ENCODE measurements at places on chromosomes 2 and 18. TPM values are rescaled to one million over a fixed set of nuclear protein-coding genes. Genes with fewer than 3 reads are reported as not detected.
A peak's percentile ranks its signal among the peaks of the same experiment; 100 is the strongest.

DNA sequence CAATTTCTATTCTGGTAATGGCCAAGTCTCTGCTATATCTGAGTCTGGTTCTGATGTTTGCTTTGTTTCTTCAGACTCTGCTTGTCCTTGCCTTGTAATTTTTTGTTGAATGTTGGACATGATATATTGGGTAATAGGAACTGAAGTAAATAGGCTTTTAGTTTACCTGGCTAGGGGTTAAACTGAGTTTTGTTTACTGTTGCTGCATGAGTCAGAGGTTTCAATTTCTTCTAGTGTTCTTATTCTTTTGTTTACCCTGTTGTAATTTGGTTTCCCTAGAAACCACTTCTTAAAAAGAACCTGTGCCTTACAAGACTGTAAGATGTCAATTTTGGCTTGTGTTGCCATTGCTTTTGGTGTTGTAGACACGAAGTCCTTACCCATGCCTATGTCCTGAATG is 285.0 kb upstream of the KCNH7 start:
- H3K27ac ChIP-seq = no peak overlapping the region
- H3K36me3 ChIP-seq = no peaks in the 10 kb centered on the region
- DNase-seq = no peak

DNA sequence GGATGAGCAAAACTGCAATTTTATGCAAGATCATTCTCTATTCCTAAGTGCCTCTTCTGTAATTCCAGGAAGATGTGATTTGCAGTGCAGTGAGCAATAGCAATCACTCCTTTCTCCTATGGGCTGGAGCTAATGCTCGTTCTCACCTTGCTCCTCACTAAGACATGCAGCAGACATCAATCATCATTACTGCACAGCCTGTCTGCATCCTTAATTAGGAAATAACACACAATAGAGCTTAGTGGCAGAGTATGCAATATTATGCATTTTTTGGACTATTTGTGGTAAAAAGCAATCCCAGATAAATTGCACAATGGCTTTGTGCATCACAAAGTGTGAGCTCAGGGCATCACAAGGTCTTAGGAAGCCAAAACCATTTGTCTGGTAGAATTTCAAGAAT is 32.6 kb upstream of the RAPH1 start:
- DNase-seq = no peak
- no peak overlapping the region for H3K4me3 ChIP-seq
- no peaks in the 10 kb centered on the region for H3K27me3 ChIP-seq
- no peaks in the 10 kb centered on the region for H3K36me3 ChIP-seq
- H3K27ac ChIP-seq = no peak overlapping the region

RAB6C gene
- polyA plus RNA-seq = not detected

RAB31 gene
- 1.4 TPM for polyA plus RNA-seq

DNA sequence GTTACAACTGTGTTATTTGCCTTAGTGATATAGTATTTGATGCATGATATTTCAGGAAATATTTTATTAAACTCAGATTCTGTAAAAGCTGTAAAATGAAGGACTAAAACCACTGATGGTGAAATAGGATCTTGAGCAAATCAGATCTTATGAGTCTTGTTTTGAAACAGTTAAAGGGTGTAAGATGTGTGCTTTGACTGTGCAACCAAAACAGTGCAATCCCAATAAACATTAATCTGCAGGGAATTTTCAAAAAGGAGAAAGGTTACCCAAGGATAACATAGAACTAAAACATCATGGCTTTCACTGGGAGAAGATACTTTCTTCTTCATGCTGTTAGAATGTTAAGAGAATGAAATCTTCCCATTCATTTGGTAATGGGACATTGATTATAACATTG is 378.7 kb downstream of the PARD3B start:
- no peaks in the 10 kb centered on the region for H3K27me3 ChIP-seq
- no peaks in the 10 kb centered on the region for H3K4me1 ChIP-seq
- no peaks in the 10 kb centered on the region for H3K36me3 ChIP-seq
- no peak for DNase-seq
- H3K27ac ChIP-seq = no peak overlapping the region

DNA sequence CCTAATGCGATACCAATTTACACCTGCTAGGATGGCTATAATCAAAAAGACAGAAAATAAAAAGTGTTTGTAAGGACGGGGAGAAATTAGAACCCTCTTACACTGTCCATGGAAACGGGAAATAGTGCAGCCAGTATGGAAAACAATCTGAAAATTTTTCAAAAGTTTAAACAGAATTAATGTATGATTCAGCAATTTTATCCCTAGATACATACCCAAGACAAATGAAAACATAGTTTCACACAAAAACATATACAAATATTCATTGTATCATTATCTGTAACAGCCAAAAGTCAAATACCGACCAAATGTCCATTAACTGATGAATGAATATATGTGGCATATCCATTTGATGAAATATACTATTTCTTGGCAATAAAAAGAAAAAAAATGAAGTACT is 313.5 kb upstream of the GYPC start:
- no peaks in the 10 kb centered on the region for H3K36me3 ChIP-seq
- DNase-seq = no peak
- H3K4me1 ChIP-seq = no peaks in the 10 kb centered on the region
- peaks cover 3% of the 10 kb centered on the region for H3K27me3 ChIP-seq
- no peak overlapping the region for H3K27ac ChIP-seq

DNA sequence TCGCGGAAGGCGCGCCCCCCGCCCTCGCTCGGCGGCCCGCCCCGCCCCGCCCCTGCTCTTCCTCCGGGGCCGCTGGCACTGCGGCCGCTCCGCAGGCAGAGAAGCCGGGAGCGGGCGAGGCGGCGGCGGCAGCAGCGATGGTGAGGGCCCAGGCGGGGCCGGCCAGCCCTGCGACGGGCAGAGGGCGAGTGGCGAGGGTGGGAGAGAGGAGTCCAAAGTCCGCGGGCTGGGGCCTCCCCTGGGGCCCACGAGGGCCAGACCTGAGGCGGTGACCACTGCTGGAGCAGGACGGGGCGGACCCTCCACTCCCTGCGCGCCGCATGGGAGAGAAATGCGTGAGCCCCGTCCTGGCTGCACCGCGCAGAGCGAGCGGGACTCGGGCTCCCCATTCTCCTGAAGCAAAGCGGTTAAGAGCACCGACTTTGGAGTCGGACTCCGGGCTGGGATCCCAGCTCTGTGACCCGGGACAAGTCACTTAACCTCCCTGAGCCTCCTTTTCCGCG is at the start of gene VAMP5:
Gene VAMP5, plus strand, starts transcription at position 78 of the 503 bp plus-strand sequence. Its CDS starts 60 bp downstream, at position 138.
- DNase-seq = no peak
- peak within 1 kb of the TSS; percentile 98 for H3K27ac ChIP-seq
- peaks cover 37% of the 10 kb centered on the region for H3K4me1 ChIP-seq
- H3K4me3 ChIP-seq = peak within 1 kb of the TSS; percentile 80

TDRD15 gene
- polyA plus RNA-seq = not detected

FBLN7 gene
- polyA plus RNA-seq = 0.92 TPM

DNA sequence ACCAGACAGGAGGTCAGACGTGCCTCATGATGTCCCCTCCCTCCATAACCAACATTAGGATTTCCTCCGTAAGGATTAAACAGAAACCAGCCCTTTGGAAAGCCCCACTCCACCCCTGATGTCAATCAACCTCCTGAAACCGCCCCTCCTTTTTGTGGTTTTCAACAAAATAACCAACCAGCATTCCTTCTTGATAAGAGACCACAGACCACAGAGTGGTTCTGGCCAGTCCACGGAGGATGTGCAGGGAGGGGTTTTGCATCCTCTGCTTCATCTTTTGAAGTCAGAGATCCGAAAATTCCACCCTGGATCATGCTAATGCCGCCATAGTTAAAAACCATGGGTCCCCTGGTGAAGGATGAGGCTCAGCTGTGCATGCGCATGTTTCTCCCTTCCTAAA is 180.0 kb upstream of the CCDC150 start:
- no peak overlapping the region for H3K4me3 ChIP-seq
- DNase-seq = no peak
- peaks cover 34% of the 10 kb centered on the region for H3K27me3 ChIP-seq

GRCh38 chr2:218077464-218078216 is 8.6 kb downstream of the RUFY4 start:
- no peak overlapping the region for H3K4me3 ChIP-seq
- H3K27ac ChIP-seq = no peak overlapping the region
- peaks cover 14% of the 10 kb centered on the region for H3K27me3 ChIP-seq
- no peak for DNase-seq

ZBTB7C gene
- polyA plus RNA-seq = not detected

- no peak overlapping the region for H3K27ac ChIP-seq
- no peaks in the 10 kb centered on the region for H3K27me3 ChIP-seq
- no peak overlapping the region for H3K4me3 ChIP-seq
- H3K36me3 ChIP-seq = no peaks in the 10 kb centered on the region
- H3K4me1 ChIP-seq = no peaks in the 10 kb centered on the region
Observed at GRCh38 chr2:82690757-82691411, 1768.2 kb downstream of the SUCLG1 start.

DNA sequence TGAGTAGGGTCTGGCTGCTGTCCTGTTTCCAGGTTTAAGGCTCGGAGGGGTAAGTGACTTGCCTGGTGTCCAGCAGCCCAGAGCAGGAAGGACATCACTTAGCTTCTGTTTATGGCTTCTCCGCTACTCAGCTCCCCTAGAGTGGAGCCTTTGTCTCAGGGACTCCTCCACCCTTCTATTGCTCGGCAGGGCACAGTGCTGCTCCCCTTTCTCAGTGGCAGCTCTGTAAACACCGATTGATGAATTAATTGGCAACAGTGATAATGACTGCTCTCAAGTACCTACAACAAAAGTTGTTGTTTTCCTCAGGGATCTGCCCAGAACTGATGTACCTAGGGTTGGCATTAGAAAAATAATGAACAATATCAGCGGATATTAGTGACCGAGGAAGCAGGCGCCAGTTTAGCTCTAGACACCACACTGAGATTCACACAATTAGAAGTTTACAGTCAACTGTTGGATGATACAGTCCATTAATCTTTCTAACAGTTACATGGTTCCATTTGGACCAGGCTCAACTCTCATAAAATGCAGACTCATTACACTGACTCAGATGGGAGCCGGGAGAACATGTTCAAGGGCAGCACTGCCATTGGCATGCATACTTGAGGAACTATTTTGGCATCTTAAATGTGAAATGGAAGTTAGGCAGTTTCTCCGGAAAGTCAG is 265.7 kb downstream of the MTX2 start:
- no peak overlapping the region for H3K4me3 ChIP-seq
- no peaks in the 10 kb centered on the region for H3K36me3 ChIP-seq
- no peak for DNase-seq

RESP18 gene
- not detected for polyA plus RNA-seq

MEIS1 gene
- not detected for polyA plus RNA-seq

GRCh38 chr2:212337486-212338343 is 200.9 kb downstream of the ERBB4 start:
- DNase-seq = no peak
- H3K27me3 ChIP-seq = no peaks in the 10 kb centered on the region
- H3K27ac ChIP-seq = no peak overlapping the region
- H3K4me1 ChIP-seq = no peaks in the 10 kb centered on the region

All from naive thymus-derived CD8-positive, alpha-beta T cell (primary cell).